ENCODE measurements at places on chromosomes 5 and 9. TPM values are rescaled to one million over a fixed set of nuclear protein-coding genes. Genes with fewer than 3 reads are reported as not detected.

CTSV gene
- total RNA-seq, result not detected

ENHO gene
- not detected for total RNA-seq

DNA sequence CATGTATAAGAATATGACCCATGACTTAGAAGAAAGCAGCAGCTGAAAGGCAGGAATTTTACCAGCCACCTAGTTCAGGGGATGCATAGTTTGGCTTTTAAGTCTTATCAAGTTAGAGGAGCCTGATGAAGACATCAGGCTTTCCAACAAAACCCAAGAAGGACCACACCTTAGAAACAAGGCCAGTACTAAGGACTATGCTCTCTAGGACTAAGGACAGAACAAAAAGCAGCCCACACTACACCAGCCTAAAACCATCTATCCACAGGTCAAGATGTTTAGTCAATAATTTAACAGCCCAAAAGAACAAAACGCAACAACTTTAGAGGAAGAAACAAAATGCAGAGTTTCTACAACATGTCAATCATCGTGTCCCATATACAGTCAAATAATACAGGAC is 408.9 kb upstream of the RGMB start:
- no peak for DNase-seq

DNA sequence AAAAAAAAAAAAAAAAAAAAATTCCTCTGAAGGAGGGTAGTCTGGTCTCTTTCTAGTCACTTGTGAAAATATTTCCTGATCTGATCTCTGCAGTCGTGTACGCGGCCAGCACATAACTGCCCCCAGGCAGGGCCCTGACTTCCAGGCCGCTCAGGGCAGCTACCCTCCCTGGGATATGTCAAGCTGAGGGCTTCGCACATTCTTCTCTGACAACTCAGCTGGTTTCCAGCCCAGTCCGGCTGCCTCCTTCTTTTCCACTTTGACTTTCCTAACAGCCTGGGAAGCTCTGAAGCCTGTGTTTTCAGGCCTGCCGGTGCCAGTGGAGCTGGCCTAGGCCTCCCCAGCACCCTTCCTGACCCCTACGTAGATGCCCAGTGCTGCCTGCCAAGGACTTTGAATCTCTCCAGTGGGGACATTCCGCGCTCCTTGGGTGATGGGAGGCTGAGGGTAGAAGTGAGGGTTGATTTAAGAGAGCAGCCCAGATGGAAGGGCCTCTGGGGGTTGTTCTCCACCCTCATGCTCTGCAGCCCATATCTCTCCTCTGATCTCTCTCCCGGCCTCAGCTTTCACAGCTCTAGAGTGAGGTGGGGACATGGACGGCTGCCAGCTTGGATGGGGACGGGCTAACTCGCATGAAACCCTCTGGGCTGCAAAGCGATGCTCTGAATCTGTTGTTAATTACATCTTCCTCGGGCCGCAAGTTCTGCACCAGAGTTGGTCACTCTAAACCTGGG is 20.7 kb downstream of the COL5A1 start:
- peak; percentile 54 for DNase-seq

DNA sequence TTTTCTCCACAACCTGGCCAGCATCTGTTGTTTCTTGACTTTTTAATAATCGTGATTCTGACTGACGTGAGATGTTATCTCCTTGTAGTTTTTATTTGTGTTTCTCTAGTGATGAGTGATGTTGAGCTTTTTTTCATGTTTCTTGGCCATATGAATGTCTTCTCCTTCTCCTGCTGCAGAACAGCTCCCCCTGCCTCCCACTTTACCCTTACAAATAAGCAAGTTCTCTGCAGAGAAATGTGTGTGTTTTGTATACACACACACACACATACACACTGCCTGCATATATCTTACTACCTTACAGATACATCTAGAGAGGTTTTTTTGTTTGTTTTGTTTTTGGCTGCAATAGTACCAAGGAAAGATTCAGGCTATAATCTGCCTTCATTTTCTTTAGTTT is 88.7 kb upstream of the PHF24 start:
- no peak for DNase-seq

DNA sequence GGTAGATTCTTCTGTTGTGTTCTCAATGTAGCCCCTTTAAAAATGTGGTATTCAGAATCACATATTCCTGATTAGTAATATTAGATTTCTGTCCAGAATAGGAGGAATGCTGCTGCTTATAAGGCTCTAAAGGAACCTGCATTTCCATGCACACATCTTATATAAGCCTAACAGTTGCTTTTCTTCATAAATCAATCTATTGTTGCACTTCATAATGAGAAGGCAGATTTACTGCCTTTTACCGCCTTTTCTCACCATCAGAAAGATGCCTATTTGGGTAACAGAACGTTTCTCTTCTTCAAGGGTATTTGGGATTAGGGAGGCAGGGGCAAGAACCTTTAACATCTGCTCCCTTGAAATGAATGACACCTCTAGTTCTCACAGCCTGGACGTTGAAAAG is 243.4 kb downstream of the MLLT3 start:
- no peak for DNase-seq

TMEM174 gene
- total RNA-seq, result not detected

LRRC19 gene
- not detected for total RNA-seq

DNA sequence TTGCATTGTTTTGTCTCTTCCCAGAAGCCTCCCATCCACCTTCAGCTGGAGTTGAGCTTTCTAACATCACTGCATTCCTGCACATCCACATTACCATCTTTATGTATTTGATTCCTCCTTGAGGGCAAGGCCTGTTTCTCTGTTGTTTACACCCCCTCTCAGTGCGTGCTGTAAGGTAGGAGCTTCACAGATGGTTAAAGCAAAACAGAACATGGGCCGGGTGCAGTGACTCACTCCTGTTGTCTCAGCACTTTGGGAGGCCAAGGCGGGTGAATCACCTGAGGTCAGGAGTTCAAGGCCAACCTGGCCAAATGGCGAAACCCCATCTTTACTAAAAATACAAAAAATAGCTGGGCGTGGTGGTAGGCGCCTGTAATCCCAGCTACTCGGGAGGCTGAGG is 110.9 kb downstream of the KCNIP1 start:
- no peak for DNase-seq

- DNase-seq, result no peak
These were observed 37.4 kb upstream of the FBXW11 start for GRCh38 chr5:172043865-172044264.

MRPL41 gene
- 53.8 TPM for total RNA-seq

DNA sequence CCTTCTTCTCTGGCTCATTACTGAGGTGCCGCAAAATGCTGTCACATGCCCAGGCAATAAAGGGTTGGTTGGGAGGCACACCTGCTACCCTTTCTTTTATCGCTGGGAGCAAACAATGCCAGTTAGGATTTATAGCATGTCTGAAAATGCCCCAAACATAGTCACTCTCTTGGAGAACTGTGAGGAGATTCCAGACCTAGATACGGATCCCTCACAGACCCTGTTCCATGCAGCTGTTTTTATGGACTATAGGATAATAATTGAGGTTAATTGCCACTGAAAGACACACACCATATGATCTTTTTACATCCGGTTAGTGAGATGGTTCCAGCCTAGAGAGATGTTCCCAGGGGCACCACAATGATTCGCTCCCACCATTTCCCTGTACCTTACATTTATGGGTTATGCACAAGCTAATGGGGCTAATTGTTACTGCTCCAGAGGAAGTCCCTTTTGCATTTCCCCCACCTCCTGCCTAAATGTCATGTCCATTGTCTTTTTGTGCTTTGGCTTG is 318.1 kb downstream of the PIK3R1 start:
- no peak for DNase-seq

GRCh38 chr5:73901043-73901442 is 275.0 kb downstream of the ARHGEF28 start:
- no peak for DNase-seq

GFRA3 gene
- total RNA-seq, result 0.18 TPM

DNA sequence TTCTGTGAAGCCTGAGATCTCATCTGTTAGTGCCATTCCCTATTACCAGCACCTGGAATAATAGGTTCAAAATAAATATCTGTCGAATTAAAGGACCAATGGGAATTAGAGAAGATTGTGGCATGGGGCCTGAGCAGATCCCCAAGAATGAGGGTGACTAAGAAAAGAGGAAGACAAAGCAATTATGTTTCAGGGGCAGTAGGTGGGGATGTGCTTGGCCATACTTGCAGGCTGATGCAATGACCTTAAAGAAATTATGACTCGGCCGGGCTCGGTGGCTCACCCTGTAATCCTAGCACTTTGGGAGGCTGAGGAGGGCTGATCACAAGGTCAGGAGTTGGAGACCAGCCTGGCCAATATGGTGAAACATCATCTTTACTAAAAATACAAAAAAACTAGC is 562.8 kb downstream of the PTPRD start:
- no peak for DNase-seq

GRCh38 chr5:67306965-67307607 is 110.5 kb upstream of the CD180 start:
- no peak for DNase-seq

GRCh38 chr5:96143450-96143849 is 181.8 kb upstream of the ELL2 start:
- DNase-seq, result no peak

GRCh38 chr5:142391058-142391845 is 66.4 kb upstream of the SPRY4 start:
- DNase-seq, result no peak

GRCh38 chr9:127756233-127756632 is 21.1 kb upstream of the TOR2A start:
- no peak for DNase-seq

POU5F2 gene
- 2.1 TPM for total RNA-seq

PALM2AKAP2 gene
- 6.4 TPM for total RNA-seq

GRCh38 chr5:170353011-170353761 is 36.0 kb downstream of the KCNMB1 start:
- no peak for DNase-seq

DNA sequence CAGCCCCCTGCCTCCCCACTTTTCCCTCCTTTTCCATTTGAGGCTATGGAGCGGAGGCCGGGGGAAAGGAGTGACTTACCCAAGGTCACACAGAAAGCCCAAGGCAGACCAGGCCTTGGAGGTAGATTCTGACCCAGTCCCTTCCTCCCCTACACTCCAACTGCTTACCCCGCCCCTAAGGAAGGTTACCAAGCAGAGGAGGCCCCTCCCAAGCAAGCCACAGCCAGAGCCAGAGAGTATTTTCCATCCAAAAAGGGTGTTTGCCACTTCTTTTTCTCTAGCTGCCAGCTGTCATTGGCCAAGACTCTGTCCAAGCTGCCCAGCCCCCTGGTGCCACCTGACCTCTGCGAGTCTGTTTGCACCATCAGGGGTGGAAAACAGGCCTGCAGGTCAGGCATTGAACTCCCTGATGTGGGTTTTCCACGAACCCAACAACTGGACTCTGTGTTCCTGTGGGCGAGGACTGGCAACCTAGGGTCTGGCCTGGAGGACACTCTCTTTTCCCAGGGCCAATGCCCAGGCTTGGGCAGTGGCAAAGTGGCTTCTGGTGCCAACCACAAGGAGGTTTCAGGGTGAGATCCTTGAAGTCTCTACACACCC is 6.3 kb upstream of the ASS1 start:
- no peak for DNase-seq

C5orf47 gene
- total RNA-seq, result not detected

DNA sequence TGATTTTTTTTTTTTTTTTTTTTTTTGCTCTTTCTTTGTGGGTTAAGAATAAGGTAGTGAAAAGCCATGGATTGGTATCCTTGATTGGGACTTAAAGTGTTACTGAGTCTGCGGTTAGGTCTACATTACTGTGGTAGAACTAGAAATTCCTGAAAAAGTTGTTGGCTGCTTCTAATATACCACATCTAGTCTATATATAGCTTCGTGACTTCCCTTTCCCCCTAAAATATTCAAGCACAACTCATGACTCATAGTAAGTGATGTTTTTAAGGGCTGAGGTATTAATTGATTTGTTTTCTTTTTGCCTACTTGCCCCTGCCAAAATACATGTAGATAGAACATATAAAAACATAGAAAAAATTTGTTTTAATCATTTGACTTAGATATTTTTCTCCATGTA is 247.6 kb downstream of the TMEM232 start:
- DNase-seq, result no peak

FUT7 gene
- not detected for total RNA-seq

CNOT6 gene
- 12.5 TPM for total RNA-seq

- DNase-seq, result no peak
These were observed 55.3 kb upstream of the RNU6ATAC start for GRCh38 chr9:134219646-134220060.

- DNase-seq, result no peak
These were observed 234.8 kb downstream of the RFK start for GRCh38 chr9:76159293-76159926.

- no peak for DNase-seq
These were observed 80.4 kb upstream of the MARCHF11 start for GRCh38 chr5:16260000-16260399.

ITGA2 gene
- 1.1 TPM for total RNA-seq
